ENCODE measurements at places on chromosomes 11 and 22.

GRCh38 chr22:26910845-26911244, 253.5 kb downstream of the MIAT start:
- no peak for DNase-seq

- no peak for DNase-seq
Measured at GRCh38 chr22:40818192-40818746, 877 bp downstream of the SLC25A17 start.

- DNase-seq, result no peak
Measured at GRCh38 chr11:65884716-65885092, 3.6 kb downstream of the FIBP start.

DNA sequence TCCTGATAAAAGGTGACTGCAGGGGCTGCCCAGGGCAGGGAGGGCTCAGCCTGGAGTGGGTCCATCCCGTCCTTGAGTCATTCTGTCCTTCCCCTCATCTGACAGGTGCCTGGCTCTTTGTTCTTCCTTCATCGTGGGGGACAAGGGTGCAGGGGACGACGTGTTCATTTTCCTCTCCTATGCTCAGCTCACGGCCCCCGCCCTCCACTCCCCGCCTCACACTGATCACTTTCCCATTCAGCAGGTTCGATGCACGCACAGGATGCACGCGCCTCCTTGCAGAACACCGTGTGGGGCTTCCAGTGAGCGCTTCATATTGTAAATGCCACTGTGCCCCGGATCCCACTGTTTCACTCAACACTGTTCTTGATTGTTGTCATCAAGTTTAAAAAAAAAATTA, 32.7 kb upstream of the SHANK2 start:
- DNase-seq, result no peak

GRCh38 chr11:29343465-29344333, 673.1 kb downstream of the KCNA4 start:
- DNase-seq, result peak; percentile 16

DNA sequence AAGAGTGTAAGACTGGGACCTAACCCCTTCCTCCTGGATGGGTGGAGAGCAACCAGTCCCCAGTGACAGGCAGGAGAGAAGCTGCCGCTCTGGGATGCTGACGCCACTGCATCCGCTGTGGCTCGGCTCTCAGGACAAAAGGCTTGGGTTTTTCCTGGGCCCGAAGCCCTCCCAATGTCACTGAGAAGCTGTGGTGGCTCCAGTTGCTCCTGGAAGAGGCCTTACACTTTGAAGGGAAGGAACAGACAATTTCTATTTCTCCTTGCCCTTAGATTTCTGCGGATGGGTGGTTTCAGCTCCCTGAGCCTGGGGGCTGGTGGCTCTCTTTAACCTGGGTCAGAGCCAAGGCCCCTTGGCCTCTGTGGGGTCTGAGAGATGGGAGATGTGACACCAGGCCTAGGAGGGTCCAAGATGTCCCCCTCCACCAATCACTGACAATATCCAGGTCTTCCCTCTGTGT, 21.4 kb downstream of the TPBGL start:
- no peak for DNase-seq

DNA sequence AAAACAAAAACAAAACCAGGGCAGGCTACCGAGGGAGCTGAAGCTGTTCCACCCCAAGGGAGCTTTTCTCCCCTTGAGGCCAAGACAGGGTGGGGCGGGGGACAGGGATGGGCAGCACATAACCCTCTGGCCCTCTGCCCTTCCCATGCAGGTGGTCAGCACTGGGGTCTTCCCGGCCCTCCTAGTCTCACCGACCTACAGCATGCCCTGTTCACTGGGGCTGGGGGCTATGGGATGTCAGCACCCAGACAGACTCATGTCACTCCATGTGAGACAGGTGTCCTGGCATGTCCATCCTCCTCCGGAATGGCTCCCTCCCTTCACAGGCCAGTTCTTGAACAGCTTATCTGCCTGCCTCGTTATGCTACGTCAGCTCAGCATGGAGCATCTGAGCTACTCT, 51.7 kb downstream of the DSCAML1 start:
- no peak for DNase-seq

- DNase-seq, result no peak
Measured at GRCh38 chr11:79232346-79232745, 208.5 kb downstream of the TENM4 start.

- no peak for DNase-seq
Measured at GRCh38 chr11:119889728-119890280, 160.8 kb upstream of the NECTIN1 start.

DNA sequence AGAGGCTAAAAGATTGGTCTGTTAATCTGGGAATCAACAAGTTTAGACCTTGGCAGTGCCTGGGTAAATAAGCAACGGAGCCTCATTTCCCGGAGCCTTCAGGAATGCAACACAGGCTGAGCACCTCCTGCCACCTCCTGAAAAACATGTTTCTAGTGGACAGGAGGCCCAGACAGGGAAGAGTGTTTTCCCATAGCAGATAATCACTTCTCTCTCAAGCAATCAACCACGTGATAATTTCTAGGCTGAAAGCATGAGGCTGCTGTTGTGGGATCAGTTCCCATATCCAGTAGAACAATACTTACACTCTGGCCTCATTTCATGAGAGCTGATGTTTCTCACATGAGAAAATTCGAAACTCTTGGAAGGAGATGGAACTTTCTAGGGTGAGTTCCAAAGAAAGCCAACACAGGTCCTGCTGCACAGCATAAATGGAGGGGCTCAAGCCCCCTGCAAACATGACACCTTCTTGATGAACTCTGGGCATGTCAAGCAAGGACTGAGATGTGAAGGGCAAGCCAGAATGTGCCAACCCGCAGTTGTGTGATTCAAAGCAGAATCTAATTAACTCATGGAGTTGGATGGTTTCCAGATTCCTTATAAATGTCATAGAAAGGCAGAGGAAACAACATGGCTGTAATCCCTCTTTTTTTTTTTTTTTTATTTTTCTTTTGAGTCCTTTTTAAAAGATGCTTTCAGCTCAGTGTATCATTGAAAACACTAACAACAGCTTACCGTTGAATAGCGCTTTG, 228.5 kb upstream of the SESN3 start:
- DNase-seq, result no peak

DNA sequence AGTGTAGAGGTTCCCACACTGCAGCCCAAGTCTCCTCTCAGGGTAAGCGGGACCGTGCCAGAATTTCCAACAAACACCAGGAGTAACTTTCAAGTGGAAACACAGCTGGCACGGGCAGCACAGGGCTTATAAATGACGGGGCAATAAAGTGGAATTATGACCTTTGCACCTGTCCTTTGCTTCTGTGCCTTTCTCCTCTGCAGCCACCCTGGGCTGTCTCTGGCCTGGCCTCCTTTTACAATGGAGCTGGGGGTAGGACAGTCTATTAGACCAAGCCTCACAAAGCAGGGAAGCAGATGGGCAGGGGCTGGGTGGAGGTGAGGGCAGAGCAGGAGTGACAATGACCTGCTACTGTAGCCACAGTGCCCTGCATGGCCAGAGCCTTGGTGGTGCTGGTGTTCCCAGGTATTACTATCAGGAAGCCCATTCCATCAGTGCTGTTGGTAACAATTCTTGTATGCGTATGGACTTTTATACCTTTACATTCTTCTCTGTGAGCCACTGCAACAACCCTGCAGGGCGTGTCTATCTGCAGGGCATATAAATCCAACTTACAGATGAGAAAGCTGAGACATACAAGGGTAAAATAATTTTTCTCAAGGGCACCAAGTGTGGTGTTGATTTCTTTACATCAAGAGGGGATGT, 387.8 kb downstream of the CTTN start:
- DNase-seq, result no peak

GRCh38 chr11:12159351-12160099, 49.1 kb downstream of the MICAL2 start:
- peak; percentile 22 for DNase-seq

DNA sequence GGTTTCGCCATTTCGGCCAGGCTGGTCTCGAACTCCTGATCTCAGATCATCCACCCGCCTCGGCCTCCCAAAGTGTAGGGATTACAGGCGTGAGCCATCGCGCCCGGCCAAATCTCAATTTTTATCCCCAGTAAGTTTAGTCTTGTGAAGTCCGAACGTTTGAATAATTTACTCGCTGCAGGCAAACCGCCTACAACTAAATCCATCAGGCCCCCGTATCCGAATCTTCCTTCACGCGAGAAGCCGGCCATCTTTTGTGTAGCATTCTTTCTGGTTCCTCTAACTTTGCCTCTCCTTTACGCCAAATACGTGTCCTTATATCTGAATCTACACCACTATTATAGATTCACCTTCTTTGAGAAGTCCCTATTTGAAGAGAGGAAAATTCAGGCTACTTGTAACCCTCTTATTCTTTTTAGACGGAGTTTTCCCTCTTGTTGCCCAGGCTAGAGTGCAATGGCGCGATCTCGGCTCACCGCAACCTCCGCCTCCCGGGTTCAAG, 581 bp upstream of the EIF3L start:
- DNase-seq, result peak; percentile 21

DNA sequence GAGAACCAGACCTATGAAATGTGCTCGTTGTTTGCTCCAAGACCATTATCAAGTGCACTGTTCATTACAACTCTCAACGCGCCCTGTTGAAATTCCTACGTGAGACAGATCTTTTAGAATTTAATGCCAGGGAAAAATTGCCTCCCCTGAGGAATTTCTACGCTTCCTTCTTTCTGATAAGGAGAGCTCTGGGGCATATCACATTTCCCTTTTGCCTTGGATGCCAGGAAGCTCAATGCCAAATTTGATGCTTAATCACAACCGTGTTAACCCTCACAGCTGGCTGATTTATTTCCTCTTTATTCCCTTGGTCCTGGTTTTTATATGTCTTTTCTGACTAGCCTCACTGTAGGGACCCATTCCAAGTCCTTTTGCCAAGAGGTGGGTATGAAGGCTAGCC, 109.4 kb downstream of the MICAL2 start:
- no peak for DNase-seq

DNA sequence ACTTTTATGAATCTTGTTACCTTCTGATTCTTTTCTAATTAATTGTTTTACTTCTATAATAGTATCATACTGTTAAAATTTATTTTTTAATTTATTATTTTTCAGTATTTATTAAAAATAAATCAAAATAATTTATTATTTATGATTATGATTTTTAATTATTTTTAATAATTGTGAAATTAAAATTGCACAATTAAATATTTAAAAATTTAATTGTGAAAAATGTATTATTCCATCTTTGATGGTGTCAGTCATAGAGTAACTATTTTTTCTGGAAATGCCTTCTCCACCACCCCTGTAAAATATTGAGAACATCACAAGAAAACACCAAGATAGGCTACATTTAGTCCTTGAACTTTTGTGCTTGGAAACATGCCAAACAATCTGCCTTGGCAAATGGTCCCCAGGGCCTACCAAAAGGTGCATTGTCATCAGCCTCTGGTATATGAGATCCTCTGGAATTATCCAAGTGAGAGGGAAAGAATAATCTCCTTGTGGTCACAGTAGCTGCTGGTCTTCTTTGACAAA, at the start of gene OR8H2:
TSS of gene OR8H2 (plus strand) at position 478 of the 528 bp plus-strand sequence. CDS start 1,356 bp downstream, outside the sequence.
- DNase-seq, result no peak

- DNase-seq, result no peak
Measured at GRCh38 chr22:37283393-37283937, 1.2 kb downstream of the CYTH4 start.

GRCh38 chr22:37002633-37003032, 16.6 kb downstream of the TST start:
- DNase-seq, result no peak

DNA sequence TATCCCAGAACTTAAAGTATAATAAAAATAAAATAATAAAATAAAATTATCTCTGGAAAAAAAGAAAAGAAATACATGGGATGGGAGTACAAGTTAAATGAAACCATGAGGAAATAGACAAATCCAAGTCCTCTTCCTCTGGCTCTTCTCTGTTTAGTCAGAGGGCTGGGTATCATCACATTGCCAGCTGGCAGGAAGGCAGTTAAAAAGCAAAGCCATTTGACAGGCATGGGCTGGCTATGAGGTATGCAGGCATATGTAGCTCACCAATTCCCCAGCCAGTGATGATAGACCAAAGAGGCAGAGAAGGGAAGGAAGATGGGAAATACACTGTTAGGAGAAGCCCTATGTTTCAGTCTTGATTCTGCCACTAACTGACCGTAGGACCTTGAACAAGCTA, 6.5 kb downstream of the LYVE1 start:
- DNase-seq, result no peak

GRCh38 chr11:16909359-16910035, 104.7 kb downstream of the PLEKHA7 start:
- DNase-seq, result no peak

DNA sequence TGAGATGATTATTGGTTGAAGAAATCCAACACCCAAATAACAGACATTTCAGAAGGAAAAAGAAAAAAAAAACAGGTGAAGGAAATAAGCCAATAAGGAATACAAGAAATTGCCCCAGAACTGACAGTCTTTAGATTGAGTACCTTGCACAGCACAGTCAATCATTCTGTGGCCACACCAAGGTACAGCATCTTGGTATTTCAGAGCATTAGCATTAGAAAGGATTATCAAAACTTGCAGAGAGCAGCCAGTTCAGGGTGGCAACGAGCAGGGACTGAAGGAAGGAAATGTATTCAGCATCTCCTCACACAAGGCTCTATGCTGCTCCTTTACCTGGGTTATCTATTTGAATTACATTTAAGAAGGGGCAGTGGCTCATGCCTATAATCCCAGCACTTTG, 2.1 kb downstream of the ADA2 start:
- no peak for DNase-seq

DNA sequence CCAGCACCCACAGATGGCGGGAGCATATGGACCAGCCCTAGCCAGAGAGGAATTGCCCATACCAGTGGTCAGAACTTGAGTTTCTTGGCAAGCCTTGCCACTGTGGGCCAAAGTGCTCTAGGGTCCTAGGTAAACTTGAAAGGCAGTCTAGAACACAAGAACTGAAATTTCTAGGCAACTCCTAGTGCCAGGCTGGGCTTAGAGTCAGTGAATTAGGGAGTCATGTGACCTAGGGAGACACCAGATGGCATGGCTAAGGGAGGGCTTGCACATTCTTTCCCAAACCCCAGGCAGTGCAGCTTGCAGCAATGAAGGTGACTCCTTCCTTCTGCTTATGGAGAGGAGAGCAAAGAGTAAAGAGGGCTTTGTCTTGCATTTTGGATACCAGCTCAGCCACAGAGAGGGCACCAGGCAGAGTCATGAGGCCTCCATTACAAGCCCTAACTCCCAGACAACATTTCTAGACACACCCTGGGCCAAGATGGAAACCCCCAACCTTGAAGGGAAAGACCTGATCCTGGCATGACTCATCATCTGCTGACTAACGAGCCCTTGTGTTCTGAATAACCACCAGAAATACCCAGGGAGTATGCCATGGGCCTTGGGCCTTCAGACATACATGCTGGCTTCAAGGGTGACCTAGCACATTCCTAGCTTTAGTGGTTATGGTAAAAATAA, 19.2 kb upstream of the OR56A3 start:
- no peak for DNase-seq

DNA sequence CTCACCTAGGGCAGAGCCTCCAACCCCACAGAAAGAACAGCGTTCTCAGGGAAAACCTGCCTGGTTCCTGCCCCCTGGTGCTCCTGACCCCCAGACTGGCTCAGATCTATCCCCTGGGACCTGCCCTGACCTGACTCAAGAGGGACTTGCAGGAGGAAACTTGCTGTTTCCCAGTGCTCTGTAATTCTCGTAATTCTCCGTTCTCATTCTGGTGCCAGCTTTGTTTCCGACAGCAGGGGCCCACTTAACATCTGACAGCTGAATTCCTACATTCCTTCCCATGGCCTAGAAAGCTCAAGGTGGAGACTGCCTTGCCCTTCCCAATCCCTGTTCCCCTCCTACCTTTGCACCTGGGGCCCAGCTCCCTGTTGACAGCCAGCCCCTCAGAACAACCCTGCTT, 12.5 kb upstream of the CSF2RB start:
- DNase-seq, result no peak
